ENCODE measurements at places on chromosomes 7 and 10.

DNA sequence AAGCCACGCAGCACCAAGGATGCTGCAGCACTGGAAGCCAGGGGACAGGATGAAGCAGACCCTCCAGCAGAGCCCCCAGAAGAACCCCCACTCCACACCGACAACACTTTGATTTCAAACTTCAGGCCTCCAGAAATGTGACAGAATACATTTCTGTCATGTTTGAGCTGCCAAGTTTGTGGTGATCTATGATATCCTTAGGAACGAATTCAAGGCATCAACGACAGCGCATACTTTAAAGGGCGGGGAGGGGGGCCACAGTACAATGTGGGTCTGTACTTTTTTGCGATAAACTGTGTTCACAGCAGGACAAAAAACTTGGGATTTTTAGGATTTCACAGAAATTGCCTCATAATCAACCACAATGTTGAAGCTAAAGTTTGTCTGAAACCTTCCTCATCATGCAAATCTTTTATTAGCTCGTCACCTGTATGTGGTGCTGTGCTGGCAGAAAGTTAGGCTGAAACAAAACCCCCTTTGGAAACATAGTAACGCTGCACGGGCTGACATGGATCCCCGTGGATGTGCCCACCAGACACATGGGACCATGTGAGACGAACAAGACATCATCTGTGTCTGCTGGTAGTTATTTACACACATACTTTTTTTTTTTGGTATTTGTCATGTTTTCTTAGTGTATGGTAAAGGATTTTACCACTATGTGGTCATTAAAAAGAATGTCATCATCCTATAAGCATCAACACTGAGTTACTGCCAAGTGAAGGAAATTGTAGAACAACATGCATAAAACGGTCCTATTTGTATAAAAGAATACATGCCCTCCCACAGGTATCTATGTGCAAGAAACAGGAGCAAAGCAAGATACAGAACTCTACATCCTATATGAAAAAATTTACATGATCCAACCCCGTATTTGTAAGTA, 113.3 kb upstream of the AFAP1L2 start:
- DNase-seq: no peak

DNA sequence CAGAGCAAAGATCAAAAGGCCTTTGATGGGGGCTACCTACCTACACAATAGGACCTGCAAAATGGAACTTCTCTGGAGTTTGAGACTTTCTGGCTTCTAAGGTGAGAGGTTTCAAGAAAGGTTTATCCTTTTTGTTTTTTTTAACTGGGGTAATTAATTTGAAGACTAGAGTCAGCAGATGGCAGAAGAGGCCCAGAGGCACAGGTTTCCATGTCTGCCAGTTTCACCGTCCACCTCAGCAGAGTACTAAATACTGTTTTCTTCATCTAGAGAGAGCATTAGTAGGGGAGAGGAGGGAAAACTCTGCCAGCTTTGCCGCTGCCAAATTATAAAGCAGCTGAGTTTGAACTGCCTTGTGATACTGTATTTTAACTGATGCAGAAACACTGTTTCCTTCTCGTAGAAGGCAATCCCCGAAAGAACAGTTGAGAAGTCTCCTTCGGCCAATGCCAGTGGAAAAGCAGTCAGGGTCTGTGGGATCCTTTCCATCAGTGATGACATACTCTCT, 138.7 kb downstream of the SLC25A13 start:
- no peak for DNase-seq

DNA sequence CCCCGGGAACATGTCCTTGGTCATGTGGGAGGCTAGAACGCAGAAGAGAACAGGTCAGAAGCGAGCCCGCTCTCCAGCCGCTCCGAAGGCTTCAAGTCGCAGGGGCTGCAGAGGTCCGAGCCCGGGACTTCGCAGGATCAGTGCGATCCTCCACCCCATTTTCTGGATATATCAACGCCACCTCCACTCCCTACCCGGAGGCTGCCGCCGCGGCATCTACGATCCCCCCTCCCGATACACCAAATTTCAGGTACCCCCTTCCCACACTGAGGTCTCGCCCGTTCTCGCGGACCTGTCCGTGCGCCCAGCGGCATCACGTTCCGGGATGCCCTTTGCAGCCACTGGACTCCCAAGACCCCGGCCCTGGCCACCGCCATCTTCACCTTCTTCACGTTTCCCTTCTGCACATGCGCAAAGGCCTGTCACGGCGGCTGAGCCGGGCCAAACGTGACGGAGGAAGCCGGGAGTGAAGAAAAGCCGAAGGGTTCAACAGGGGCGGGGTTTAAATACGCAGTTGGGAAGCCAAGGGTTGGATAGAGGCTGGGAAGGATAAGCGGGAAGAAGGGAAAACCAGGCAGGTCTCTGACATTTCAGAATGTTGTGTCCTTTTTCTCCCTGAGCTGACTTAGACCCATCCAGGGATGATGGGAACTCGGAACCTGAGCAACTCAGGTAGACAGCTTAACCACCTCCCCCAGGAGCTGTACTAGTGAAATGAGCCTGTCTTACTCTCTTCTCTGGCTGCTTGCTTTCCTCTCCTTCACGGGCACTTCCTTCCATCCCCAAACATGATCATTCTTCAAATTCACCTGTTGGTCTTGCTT, at the start of gene NDUFB8:
TSS of gene NDUFB8 (minus strand) at position 397 of the 824 bp plus-strand sequence. CDS start at position 377, 20 bp downstream.
- peak; percentile 85 for DNase-seq

DNA sequence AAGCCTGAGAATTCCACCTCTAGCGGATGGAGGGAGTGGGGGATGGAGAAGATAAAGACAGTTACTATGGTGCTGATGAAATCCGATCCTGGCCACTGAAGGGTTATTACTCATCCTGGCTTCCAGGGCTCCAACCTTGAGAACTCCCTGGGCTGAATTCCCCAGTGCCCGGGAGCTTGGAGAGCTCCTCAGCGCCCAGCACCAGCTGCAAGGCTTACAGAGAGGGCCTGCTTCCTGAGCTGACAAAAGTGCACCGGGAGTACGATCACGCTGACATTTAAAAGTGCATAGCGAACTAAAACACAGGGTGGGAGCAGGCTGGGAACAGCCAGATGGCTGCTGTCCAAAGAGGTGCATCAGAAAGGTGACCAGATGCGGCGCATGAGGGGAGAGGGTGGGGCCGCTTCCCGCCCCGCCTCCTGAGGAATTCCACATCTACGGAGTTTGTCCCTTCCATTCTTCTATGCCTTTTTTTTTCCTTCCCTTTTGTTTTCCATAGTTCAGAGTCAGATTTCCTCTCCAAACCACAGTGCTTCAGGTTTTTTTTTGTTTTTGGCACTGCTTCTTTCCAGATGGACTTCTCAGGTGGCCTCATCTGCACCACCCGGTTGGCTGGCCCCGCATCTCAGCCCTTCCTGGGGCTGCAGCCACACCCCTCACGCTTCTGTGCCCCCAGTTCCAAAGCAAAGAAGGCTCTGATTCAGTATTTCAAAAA, 62.4 kb upstream of the MKRN1 start:
- DNase-seq: no peak

GRCh38 chr7:140570120-140570519, 70.5 kb downstream of the DENND2A start:
- DNase-seq: no peak

DNA sequence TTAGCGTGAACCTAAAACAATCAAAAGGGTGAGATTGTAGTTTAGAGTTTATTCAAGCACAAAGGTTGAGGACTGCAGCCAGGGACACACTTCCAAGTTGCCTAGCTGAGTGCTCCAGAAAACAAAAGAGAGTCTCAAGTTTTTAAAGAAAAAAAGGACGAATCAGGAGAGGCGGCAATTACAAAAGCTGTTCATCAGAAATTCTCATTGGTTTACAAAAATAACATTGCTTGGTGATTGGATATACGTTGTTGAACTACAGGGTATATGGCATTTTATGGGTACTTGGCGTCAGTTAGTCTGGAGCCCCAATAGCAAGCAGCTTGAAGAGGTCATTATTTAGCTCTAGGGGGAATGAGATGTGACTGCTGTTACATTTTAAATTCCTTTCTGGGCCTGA, 11.5 kb downstream of the ZNF438 start:
- DNase-seq: no peak

DNA sequence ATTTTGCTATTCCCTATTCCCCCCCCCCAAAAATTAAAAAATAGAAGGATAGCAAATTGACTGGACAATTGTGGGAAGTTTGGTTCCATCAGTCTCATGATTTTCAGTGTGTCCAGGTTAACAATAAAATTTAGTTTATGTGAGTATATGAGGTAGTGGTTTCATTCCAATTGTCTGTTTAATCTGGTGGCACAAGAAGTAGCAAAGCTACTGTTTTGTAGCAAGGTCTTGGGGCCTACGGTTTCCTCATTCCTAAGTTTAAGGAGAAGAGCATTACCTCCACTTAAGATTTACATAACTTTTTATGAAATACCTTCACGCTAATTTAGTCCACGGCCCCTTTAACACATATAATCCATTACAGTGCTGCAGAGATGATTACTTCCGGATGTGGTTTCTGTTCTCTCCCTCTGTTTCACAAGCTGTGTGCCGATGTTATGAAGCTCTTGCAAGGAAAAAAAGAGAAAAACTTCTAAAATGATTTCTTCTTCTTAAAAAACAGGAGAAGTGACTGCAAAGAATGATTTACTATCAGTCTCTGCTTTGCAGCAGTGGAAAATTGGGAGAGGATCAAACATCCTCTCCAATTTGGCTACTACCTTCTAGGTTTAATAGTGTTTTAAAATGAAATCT, 32.7 kb upstream of the NPVF start:
- DNase-seq: no peak

- no peak for DNase-seq
Observed at GRCh38 chr10:22174442-22174841, 43.4 kb downstream of the EBLN1 start.

GRCh38 chr10:109328001-109328400, 595.3 kb downstream of the XPNPEP1 start:
- DNase-seq: no peak

- no peak for DNase-seq
Observed at GRCh38 chr10:12561720-12562119, 212.4 kb downstream of the CAMK1D start.

GRCh38 chr7:19128856-19129255, 11.4 kb upstream of the TWIST1 start:
- DNase-seq: no peak

GRCh38 chr10:30238836-30239235, 110.2 kb downstream of the MTPAP start:
- DNase-seq: no peak

DNA sequence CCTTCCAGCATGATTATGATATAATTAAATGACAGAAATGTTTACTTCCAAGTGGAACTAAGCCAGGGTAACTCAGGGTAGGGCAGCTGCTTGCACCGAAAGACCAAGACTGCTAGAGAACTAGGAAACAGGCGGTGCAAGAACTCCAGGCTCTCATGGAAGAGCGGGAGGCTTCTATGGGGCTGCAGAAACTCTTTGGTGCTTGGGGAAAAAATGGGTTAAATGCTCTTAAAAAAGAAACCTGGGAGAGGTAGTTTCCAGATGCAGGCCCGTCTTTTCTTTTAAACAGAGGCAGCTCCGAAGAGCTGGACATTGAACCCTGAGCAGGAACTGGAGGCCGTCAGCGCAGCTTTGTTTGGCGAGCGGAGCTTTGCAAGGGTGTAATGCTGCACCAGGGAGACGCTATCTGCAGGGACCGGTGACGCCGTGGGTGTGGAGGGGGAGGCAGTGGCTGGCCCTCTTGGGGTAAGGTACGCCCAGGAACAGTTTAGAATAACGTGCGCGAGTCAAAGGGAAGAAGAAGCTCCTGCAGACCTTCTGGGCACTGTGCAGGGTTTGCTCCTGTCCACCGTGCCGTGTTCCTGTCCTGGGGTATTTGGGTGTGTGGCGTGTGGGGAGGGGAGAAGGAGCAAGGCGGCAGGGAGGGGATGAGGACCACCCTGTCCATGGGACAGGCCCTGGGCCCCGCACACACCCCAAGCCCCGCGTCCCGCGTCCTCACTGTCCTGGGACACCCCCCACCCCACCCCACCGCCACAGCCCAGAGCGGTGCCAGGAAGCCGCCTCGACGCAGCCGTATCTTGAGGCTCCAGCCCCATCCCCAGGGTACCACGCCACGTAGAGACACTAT, 59.0 kb downstream of the EGFR start:
- DNase-seq: no peak

GRCh38 chr7:148191391-148192065, 399.0 kb upstream of the C7orf33 start:
- no peak for DNase-seq

GRCh38 chr7:78779788-78780187, 673.7 kb downstream of the MAGI2 start:
- DNase-seq: no peak

GRCh38 chr7:113775401-113775800, 143.4 kb downstream of the PPP1R3A start:
- no peak for DNase-seq

DNA sequence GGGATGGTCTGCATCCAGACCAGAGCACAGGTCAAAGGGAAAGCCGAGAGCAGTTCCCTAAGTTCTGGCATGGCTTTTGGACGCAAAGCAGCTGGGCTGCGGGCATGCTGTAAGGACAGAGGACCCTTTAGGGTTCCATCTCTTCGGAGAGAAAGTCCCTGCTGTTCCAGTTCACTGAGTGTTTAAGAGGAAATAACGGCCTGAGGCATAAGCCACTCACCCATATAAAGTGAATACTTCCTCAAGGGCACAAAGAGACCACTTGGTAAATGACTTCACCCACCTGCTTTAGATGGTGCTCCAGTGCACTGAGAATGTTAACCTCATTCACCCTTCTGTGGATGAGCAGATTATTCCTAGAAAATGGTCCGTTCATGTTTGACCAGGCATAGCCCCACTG, 586.7 kb upstream of the GALNT17 start:
- DNase-seq: no peak

- no peak for DNase-seq
Observed at GRCh38 chr7:28510026-28510369, 97.7 kb downstream of the CREB5 start.

DNA sequence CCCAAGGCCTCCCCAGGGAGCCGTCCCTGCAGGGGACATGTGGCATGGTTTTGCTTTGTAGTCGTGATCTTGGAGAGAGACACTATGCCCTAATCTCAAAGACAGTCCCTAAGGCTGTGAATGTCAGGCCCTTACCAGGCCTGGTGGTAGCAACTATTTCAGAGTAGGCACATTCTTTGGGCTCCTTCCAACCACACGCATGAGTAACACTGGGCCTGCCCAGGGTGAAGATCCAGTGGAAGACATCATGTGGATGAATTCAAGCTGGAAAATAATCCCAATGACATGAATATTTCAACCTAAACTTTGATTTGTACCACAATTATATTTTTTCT, 39.5 kb upstream of the INSIG1 start:
- DNase-seq: no peak

- no peak for DNase-seq
Observed at GRCh38 chr10:88999625-89000024, 9.0 kb downstream of the FAS start.

GRCh38 chr10:72784551-72785351, 92.8 kb downstream of the MCU start:
- DNase-seq: no peak

GRCh38 chr10:50522908-50523307, 100.8 kb downstream of the SGMS1 start:
- no peak for DNase-seq

Data from activated T-cell treated with anti-CD3 and anti-CD28 coated beads for 4 hours (primary cell).